Activated naive CD8-positive, alpha-beta T cell treated with anti-CD3 and anti-CD28 coated beads, Interleukin-2, amount 10 ng/mL, durations not matched to agents 7 days and 5 days (primary cell): ENCODE measurements at places on chromosomes 12 and 14. TPM values are rescaled to one million over a fixed set of nuclear protein-coding genes. Genes with fewer than 3 reads are reported as not detected.

DNA sequence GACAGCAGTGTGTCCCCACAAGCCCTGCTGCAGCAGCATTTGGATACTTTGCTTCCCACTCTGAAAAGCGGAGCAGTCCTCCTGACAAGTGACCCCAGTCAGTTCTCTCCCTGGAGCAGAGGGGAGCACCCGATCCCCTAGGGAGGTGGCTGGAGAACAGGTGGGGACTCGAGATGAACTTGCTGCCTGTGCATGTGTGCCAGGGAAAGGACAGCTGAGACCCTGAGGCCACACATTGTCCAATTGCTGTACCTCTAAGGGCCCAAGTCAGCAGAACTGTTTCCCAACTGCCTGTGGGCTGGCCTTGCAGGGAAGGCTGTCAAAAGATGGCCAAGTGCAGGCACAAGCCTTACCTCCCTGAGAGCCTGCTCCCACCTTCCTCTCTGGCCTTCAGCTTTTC is 55.1 kb downstream of the IFT43 start:
- no peak for DNase-seq

Gene EMP1
- total RNA-seq, result 7.3 TPM

Gene KRT2
- total RNA-seq, result not detected

GRCh38 chr14:23600322-23600707 is 21.7 kb upstream of the JPH4 start:
- DNase-seq, result no peak

Gene HIGD1C
- not detected for total RNA-seq
